ENCODE measurements at places on chromosomes 7 and 10.
A peak's percentile ranks its signal among the peaks of the same experiment; 100 is the strongest.

- DNase-seq, result no peak
Measured at GRCh38 chr7:66807736-66808135, 67.2 kb downstream of the RABGEF1 start.

DNA sequence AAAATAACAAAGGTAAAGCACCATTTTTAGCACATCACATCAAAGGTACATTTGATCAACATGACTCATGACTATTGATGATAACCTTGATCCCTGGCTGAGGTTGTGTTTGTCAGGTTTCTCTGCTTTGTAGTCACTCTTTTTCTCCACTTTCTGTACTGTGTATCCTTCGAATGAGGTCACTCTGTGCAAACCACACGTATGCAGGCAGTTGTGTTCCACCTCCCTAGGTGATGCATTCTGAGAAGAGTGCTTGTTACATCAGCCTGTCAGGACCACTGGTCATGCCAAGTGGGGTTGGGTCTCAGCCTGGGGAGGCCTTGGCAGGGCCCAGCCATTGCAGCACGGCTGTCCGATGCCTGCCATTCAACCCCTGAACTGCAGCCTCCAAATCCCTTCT lies 62.8 kb upstream of the GJD4 start:
- DNase-seq, result no peak

GRCh38 chr7:7569081-7569527 lies 2.4 kb downstream of the MIOS start:
- DNase-seq, result peak; percentile 69

DNA sequence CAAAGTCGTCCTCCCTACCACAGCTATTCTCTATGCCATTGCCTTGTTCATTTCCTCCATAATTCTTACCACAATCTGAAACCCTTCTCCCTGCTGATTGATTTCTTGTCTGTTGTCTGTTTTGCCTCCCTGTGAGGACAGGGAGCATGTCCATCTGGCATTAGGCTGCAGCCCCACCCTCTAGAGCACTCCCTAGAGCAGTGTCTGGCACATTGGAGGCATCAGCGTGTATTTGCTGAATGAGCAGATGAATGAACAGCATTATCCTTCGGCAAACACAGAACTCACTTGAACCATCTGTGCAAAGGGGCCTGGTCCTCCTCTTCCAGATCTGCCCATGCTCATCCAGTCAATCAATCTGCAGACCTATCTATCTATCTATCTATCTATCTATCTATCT lies 5.1 kb upstream of the DMBT1 start:
- DNase-seq, result no peak

DNA sequence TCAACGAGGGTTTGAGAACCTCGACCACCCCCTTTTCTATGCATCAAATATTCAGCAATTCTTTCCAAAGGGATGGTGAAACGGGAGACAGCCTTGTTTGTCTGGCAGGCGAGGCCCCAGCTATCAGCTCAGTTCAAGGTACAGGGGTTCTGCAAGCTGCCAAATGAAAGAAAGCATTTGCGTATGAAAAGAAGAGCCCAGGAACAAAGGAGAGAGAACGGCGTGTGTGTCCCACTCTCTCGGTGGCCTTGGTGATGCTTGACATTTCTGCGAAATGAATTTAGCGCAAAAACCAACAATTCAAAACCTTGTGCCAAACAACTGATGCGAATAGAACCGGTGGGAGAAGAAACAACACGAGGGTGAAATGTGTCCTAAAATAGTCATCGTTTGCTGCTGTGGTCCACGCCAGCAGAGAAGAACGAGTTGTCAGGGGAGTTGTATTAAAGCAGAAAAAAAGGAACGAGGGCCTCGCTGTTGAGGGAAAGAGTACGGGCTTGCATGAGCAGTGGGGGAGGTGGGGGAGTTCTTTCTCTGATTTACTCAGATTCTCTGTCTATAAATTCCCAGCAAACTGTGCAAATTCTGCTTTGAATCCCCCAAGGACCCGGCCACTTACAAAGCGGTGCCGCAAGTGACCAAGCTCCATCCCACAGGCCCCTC lies 97.7 kb downstream of the TMEM130 start:
- no peak for DNase-seq

GRCh38 chr7:44967571-44968446 lies 11.0 kb downstream of the MYO1G start:
- no peak for DNase-seq

DNA sequence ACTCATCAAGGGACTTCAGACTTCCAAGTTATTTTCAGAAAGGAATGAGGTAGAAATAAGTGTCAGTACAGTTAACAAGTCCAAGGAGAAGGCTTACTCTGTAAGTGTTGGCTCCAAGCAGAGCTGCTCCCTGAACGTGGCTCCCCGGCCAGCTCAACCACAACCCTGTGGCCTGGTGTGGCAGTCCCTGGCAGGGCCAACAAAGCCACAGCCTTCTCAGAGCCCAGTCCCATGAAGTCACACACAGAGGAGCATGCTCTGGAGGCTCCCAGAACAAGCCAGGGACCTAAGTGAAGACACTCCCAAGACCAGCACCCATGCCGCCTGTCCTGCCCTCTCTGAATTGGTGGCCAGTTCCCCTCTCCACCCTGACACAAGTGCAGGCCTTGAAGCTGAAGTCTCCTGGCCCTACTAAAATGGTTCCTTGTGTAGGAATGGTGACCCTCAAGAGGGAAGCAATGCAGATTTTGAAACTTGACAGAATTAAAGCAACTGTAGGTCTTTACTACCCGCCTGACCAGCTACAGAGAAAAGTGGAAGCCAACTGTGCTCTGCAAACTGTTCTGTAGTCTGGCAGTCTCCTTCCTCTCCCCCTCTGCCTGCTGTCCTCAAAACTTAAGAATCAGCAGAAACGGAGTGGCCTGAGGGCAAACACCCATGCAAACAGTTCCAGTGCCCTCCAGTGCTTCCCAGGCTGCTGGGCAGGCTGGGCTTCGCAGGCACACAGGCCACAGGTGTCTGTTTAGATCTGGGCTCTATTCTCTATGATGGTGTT lies 51.1 kb downstream of the NOD1 start:
- no peak for DNase-seq

DNA sequence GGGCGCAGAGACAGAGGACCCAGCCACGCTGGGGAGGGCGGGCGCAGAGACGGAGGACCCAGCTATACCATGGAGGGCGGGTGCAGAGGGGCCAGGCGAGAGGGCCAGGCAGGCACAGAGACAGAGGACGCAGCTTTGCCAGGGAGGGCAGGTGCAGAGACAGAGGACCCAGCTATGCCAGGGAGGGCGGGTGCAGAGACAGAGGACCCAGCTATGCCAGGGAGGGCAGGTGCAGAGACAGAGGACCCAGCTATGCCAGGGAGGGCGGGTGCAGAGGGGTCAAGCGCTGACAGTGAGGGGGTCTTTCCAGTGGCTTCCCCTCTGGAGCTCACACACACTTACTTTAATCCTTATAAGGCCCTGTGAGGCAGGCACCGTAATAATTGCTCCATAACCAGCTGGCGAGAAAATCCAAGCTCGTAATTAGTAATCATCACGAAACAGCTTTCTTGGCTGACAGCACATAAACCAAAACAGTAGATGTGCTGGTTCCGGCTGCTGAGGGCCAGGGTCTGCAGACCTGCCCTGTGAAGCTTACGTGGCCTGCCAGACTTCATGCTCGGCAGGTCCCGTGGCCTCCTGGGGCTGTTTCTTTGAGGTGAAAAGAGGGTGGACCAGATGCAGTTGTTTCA lies 137.2 kb downstream of the VIPR2 start:
- DNase-seq, result no peak

- DNase-seq, result no peak
Measured at GRCh38 chr7:118252087-118252486, 27.6 kb downstream of the ANKRD7 start.

DNA sequence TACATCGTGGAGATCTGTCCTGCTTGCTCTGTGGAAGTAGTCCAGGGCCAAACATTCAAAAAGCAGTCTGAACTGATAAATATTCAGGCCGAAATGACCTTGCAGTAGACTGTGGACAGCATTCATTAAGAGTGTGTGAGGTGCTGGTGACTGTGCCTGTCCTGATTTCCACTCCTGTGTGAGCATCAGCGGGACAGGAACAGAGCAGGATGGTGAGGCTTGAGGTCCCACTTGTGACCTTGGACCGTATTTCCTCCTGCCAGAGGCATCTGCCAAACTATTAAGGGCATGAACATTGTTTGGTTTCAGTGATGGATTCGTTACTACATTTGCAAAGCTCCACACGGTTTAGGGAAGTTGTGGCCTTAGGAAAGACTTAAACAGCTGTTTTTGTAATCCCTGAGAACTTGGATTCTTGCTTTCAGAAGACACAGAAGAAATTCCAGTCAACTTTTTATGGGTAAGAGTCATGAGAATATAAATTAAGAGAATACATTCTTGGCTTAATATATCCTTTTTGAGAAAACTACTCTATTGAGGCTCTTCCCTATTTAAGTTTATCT lies 32.8 kb downstream of the CCNY start:
- DNase-seq, result peak; percentile 61
